ENCODE measurements at places on chromosomes 5 and 9. TPM values are rescaled to one million over a fixed set of nuclear protein-coding genes. Genes with fewer than 3 reads are reported as not detected.

Gene PNPLA7
- total RNA-seq: 4.1 TPM

Gene NIPAL4
- 2.3 TPM for total RNA-seq

Gene FOCAD
- 28.2 TPM for total RNA-seq

Gene ACTBL2
- total RNA-seq: not detected

Gene NUTM2F
- total RNA-seq: not detected

Gene TMEFF1
- not detected for total RNA-seq

Gene IGFBPL1
- total RNA-seq: 2.6 TPM

Gene LCN12
- not detected for total RNA-seq

Gene SPATA31D1
- not detected for total RNA-seq

Gene ADAMTS19
- 7.8 TPM for total RNA-seq

Gene TBC1D2
- total RNA-seq: 8.3 TPM

Gene CSF2
- not detected for total RNA-seq

Gene KLF9
- 167 TPM for total RNA-seq

Gene PFN3
- total RNA-seq: not detected

Gene DIPK1B
- 7.8 TPM for total RNA-seq

Gene SPINK13
- not detected for total RNA-seq

Gene CCDC152
- 1.2 TPM for total RNA-seq
